Right lung (tissue), 10 donors: ENCODE measurements at places on chromosomes 11 and 22.
A peak's percentile ranks its signal among the peaks of the same experiment; 100 is the strongest.

DNA sequence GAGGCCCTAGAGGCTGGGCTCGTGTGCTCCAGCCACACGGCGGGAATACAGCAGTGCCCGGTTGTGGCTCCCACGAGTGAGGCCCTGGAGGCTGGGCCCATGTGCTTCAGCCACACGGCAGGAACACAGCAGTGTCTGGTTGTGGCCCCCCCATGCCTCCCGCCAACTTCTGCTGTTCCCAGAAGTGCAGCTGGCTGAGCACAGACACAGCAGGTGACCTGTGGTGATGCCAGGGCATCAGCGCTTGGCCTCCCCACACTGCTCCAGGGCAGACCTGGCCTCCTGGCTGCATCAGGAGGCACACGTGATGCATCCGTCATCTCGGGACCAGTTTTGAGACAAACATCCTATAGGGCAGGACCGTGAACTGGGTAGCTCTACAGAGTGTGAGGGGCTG is 110.3 kb downstream of the KCNQ1OT1 start:
- DNase-seq, result no peak

GRCh38 chr11:22558664-22559063 is 67.0 kb downstream of the FANCF start:
- peak; percentile 10 for DNase-seq

GRCh38 chr11:57071829-57072228 is 83.1 kb downstream of the OR5AK2 start:
- no peak for DNase-seq

- DNase-seq, result no peak
Measured at GRCh38 chr11:41895081-41895480, 435.6 kb upstream of the LRRC4C start.

DNA sequence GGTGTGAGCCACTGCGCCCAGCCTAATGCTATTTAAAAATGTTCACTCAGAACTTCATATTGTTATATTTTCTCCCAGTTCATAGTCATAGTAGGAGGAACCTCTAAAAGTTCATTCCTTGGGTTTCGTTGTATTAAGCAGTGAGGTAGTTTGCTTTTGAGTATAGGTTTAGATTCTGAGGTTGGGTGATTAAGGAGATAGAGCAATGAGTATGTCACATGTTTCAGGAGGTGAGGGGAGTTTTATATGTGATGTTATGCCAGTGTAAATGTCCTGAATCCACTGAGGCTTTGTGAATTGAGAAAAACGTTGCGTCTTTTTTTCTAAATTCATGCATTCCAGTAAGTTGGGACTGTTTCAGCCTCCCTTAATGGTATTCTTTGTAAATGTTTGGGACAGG is 4.2 kb downstream of the UBE2L3 start:
- no peak for DNase-seq

- DNase-seq, result no peak
Measured at GRCh38 chr22:47195156-47195483, 432.7 kb downstream of the TBC1D22A start.

GRCh38 chr22:31626427-31627150 is 35.4 kb downstream of the PISD start:
- DNase-seq, result no peak
